Thoracic aorta endothelial cell (primary cell): ENCODE measurements at places on chromosomes 2 and 18. TPM values are rescaled to one million over a fixed set of nuclear protein-coding genes. Genes with fewer than 3 reads are reported as not detected.

PLEKHM3 gene
- 10.1 and 10.8 TPM in 2 replicates for total RNA-seq

KRTCAP3 gene
- 0.53 and 0.57 TPM in 2 replicates for total RNA-seq

FAM124B gene
- 94.2 and 125 TPM in 2 replicates for total RNA-seq

TBR1 gene
- total RNA-seq = under 0.01 TPM in 2 replicates

C2orf78 gene
- not detected in 2 replicates for total RNA-seq

DSG4 gene
- total RNA-seq = not detected in 2 replicates

VIT gene
- 1.7 and 2.2 TPM in 2 replicates for total RNA-seq

HOXD13 gene
- not detected in 2 replicates for total RNA-seq

RNF152 gene
- 35.0 and 43.4 TPM in 2 replicates for total RNA-seq

GORASP2 gene
- 70.1 and 75.8 TPM in 2 replicates for total RNA-seq

GAL3ST2 gene
- total RNA-seq = not detected in 2 replicates

GPR148 gene
- total RNA-seq = not detected in 2 replicates

RGPD3 gene
- total RNA-seq = 0.53 and 0.79 TPM in 2 replicates

ZC3H6 gene
- 3.7 and 4.5 TPM in 2 replicates for total RNA-seq

ZNF2 gene
- total RNA-seq = 5.1 and 5.6 TPM in 2 replicates

COLEC11 gene
- not detected in 2 replicates for total RNA-seq

DRC1 gene
- total RNA-seq = not detected in 2 replicates

ABCG5 gene
- not detected in 2 replicates for total RNA-seq

HMSD gene
- 0.14 and 0.27 TPM in 2 replicates for total RNA-seq

ASIC4 gene
- total RNA-seq = not detected in 2 replicates

NT5C1B gene
- total RNA-seq = not detected in 2 replicates

ANKRD30B gene
- total RNA-seq = not detected in 2 replicates

PPIG gene
- total RNA-seq = 36.6 and 39.6 TPM in 2 replicates

OTOS gene
- total RNA-seq = not detected in 2 replicates

RBM44 gene
- total RNA-seq = 0.66 and 2.0 TPM in 2 replicates

TUBA3E gene
- not detected in 2 replicates for total RNA-seq

DLX2 gene
- total RNA-seq = not detected in 2 replicates

TSPYL6 gene
- not detected in 2 replicates for total RNA-seq

DCDC2C gene
- not detected in 2 replicates for total RNA-seq

ACVR2A gene
- 16.1 and 18.8 TPM in 2 replicates for total RNA-seq

ALPI gene
- not detected in 2 replicates for total RNA-seq
